ENCODE measurements at places on chromosomes 2 and 18. TPM values are rescaled to one million over a fixed set of nuclear protein-coding genes. Genes with fewer than 3 reads are reported as not detected.

The FBXO48 gene
- total RNA-seq: 0.45 TPM

The ERMN gene
- total RNA-seq: not detected

The HNRNPA3 gene
- total RNA-seq: 434 TPM

The CD28 gene
- total RNA-seq: not detected

The NT5DC4 gene
- not detected for total RNA-seq

The C1QL2 gene
- 0.28 TPM for total RNA-seq

The RFX8 gene
- not detected for total RNA-seq

The ANKRD30BL gene
- total RNA-seq: not detected

The ZC3H15 gene
- total RNA-seq: 72.0 TPM

The GPD2 gene
- total RNA-seq: 34.1 TPM

The NEU4 gene
- total RNA-seq: 0.25 TPM

The GALR1 gene
- not detected for total RNA-seq

The RASGRP3 gene
- total RNA-seq: 0.44 TPM

The TCF4 gene
- 2.8 TPM for total RNA-seq

The GALNT14 gene
- total RNA-seq: 44.9 TPM

Measured in A549 treated with ZK216348 at 1 μM for 4 hours (cell line).